Spinal cord (tissue), 10 donors: ENCODE measurements at places on chromosomes 1 and 21.

GRCh38 chr1:198165927-198166647, 9.3 kb downstream of the NEK7 start:
- no peak for DNase-seq

DNA sequence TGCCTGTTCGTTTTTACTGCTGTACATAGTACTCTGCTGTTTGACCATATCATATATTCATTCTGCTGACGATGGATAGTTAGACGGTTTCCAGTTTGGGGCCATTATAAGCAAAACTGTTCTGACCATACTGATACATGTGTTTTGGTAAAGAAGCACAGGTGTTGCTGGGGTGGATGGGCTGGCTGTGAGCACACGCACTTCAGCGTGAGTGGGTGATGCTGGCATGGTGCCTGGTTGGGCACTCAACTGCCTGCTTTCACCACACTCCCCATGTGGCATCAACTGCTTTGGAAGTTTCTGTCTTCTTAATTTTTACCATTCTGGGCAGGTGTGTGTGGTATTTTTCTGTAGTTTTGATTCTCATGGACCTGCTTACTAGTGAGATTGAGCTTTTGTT, 37.3 kb downstream of the ADARB1 start:
- DNase-seq, result no peak

GRCh38 chr1:51671527-51672325, 54.8 kb downstream of the OSBPL9 start:
- DNase-seq, result no peak

- DNase-seq, result no peak
Observed at GRCh38 chr21:36654324-36654723, 44.6 kb upstream of the SIM2 start.

- DNase-seq, result no peak
Observed at GRCh38 chr1:205082431-205082830, 1.8 kb downstream of the TMEM81 start.
